Activated T-cell treated with anti-CD3 and anti-CD28 coated beads for 48 hours (primary cell): ENCODE measurements at places on chromosomes 5 and 9.

GRCh38 chr5:71839096-71839884 lies 120.2 kb downstream of the CARTPT start:
- no peak for DNase-seq

GRCh38 chr5:135944967-135945560 lies 9.7 kb downstream of the LECT2 start:
- no peak for DNase-seq

- DNase-seq, result no peak
Measured at GRCh38 chr9:114000063-114000454, 78.0 kb downstream of the AMBP start.

DNA sequence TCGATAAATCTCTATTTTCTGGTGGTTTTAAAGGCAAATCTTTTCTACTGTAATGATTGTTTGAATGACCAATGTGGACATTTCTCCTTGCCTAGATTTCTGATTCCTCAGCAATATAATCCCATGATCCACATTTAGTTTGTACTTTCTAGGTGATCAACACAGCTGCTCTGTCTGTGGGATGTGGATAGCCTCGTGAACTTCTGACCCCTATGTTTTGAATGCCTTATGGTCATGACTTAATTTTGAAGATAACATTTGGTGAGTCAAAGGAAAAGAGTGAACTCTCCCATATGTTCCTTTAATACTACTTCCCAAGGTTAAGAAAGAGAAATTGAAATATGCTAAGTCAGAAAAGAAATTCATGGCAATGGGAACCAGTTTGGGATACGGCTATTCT lies 147.5 kb downstream of the CAVIN4 start:
- no peak for DNase-seq

GRCh38 chr9:11966786-11967185 lies 726.4 kb upstream of the TYRP1 start:
- no peak for DNase-seq

DNA sequence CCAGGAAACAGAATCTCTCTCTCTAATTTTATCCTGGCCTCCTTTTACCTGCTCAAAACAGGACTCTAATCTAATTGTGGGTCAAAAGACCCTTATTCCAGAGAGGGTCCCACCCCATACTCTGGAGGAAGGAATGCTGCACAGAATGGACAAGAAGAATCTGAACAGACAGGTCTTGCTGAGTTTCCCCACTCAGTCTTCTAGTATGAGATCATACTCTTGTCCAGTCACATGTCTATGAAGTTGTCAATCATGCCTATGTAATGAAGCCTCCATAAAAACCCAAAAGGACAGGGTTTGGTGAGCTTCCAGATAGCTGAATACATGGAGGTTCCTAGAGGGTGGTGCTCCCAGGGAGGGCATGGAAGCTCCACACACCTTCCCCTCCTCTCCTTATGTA lies 123.9 kb upstream of the FER start:
- DNase-seq, result no peak

- DNase-seq, result no peak
Measured at GRCh38 chr9:87243602-87244001, 254.1 kb upstream of the DAPK1 start.

DNA sequence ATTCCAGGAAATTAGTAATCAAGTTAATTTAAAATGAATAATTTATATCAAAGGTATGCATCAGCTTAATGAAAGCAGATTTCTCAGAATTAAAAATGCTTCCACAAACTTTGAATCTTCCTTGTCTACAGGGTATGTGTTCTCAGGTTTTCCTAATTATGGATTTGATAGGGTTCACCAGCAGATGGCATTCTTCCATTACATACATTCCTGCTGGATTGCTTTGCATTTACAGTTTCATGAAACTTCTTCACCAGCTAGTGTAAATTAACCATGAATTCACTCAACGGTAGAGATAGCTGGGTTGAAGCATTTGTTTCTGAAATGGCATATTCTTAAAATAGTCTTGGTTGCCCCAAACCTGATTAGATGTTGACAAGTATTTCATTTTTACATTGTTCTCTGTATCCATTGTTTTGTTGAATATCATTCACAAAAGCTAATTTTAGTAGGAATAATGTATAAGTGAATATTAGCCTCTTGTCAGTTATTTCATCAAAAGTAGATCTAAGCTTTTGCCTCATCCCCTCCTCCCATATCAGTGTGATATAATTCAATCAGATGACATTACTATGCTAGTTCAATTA lies 68.7 kb upstream of the WDR41 start:
- no peak for DNase-seq

DNA sequence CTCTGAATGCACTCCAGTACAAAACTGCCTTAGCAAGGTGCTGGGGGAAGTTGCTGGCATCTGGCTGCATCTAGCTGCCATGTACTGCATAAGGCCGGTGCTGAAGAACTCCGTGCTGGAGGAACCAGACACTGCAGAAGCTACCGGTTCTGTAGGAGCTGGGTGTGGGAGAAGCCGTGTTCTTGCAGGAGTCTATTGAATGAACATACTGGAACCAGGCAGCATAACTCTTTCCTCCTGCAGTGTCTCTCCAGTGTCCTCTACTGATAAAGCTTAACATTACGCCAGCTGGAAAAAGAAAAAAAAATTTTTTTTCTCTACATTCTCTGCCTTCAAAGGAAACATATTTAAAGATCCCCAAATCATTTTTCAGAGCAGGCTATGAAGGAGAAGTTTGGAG lies 38.5 kb downstream of the VPS13A start:
- DNase-seq, result no peak

- DNase-seq, result no peak
Measured at GRCh38 chr9:36005891-36006290, 30.8 kb upstream of the RECK start.

DNA sequence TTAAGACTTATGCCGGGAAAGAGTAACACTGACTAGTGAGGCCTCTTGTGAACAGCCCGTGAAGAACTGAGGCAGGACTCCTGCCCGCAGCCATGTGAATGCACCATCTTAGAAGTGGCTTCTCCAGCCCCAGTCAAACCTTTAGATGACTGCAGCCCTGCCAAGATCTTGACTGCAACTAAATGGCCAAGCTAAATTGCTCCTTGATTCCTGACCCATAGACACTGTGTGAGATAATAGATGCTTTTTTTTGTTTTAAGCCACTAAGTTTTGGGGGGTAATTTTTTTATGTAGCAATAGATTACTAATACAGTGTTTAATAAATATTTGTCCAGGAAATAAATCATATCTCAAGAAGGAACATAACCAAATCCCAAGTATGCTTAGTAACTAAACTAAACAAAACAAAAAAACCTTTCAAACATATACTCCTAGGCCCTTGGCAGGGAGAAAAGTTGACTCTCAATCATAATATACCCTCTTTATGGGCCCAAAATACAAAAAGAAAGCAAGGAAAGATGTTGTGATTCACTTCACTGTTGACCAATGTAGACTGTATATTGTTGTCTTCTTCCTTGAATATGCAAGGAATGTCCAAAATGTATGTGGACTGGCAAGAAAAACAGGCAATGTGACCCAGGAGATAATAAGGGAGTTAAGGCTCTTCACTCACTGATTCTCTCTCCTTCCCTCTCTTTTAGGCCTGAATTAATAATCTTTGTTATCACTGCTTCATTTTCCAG lies 79.7 kb upstream of the ZNF366 start:
- no peak for DNase-seq

DNA sequence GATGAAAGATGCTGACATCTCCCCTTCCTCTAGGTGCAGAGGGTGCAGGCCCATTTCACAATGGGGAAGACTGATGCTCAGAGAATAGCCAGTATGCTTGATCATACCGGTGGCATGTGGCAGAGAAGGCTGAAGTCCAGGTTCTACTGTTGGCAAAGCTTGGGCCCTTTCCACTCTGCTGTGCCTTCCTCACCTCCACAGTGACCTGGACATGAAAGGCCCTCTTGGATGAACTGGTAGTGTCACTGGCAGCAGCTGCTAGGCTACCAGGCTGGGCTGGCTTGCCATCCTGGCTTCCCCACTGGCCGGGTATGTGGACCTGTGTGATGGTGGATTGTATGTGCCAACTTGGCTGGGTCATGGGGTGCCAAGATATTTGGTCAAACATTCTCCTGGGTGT lies 92.0 kb downstream of the GADD45G start:
- no peak for DNase-seq

DNA sequence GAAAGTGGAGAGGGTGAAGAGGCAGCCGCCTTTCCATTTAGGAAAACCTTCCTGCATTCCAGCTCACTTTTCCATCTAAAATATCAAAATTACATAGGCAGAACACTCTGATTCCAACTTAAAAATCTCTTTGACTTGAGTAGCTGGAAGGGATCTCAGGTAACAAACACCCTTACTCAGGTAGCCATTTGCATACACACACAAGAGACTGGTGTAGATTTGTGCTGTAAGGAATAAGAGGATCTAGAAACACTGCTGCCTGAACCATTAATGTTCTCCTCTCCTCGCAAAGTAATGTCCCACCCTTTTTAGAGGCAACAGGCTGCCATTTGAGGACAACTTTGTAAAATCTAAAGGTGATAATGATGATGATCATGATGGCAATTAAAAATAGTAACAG lies 53.5 kb downstream of the BNC2 start:
- no peak for DNase-seq

GRCh38 chr5:1351156-1351555 lies 6.3 kb upstream of the CLPTM1L start:
- no peak for DNase-seq

DNA sequence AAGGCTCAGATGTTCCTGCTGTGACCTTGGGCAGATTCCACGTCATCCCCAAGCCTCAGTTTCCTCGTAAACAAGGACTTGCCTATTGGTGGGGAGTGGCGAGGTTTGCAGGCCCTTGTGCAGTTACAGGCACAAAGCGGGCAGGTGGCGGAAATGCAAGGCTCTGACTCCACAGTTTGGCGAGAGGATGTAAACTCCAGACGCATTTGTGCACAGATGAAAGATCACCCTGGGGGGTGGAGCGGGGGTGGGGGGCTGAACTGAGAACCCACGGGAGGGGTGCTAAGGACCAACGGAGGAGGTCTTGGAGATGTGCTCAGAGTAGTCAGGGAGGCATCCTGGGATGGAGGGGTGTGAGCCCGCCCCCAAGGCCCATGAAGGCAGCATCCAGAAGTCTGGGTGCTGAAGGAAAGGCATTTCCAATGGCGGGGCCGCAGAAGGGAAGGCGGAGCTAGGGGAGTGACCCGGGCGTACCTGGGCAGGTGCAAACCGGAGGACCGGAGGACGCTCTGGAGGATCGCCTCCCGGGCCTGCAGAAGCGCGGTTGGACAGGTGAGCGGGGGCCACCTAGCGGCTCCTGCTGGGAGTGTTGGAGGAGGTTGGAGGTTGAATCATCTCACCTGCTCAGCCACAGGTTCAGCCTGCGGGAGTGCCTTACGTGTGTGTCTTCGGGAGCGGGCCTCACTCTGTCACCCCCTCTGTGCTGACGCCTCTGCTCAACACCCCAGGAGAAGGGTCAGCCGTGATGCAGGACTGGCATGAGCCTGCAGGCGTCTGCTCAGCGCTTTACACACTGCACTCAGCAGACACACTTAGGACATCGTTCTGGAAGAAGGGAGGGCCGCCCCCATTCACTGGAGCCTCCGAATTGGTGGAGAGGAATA lies 1.9 kb upstream of the FIBCD1 start:
- peak; percentile 71 for DNase-seq

DNA sequence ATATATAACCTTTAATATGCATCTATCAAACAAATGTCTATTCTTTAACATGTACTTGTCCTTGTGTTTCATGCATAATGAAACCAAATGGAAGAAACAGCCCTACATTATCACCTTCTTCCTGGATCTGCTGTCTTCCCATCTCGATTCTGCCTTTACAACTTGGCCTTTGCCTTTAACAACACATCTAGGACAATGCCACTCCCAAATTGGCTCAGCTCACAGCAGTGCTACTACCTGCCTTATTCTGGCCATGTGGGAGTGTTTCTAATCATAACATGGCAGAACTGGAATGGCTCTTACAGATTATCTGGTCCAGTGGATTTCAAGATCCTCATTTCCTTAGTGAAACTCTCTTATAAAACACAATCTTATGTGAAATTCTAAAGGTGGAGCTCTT lies 176.5 kb downstream of the CARTPT start:
- no peak for DNase-seq

DNA sequence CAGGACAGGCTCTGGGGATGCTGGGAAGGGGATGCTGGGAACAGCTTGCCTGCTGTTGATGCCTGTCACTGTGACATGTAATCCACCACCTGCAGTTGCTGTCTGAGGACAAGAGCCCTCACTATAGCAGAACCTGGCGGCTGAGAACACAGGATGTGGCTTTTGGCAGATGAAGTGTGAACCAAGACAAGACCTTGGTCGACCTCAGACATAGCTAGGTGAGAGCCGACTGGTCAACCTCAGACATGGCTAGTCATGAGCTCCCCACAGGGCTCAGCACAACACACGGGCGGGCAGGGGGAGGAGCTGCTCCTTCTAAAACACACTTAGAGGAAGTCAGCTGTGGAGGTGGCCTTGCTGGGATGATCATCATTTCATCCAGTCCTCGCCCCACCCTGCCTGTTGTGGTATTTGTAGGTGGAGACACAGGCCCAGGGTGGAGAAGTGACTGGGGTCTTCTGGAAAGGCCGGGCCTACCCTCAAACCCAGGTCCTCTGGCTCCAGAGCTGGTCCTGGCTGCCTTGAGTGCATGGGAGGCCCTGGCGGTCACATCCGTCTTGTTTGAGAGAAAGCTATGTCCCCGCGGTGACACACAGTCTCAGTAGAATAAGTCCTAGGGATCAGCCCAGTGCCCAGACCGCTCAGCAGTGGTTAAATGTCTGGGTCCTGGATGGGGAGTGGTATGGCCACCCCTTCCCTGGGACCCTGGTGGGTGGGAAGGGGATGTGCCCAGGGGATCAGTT lies 6.1 kb downstream of the SUSD3 start:
- peak; percentile 83 for DNase-seq

DNA sequence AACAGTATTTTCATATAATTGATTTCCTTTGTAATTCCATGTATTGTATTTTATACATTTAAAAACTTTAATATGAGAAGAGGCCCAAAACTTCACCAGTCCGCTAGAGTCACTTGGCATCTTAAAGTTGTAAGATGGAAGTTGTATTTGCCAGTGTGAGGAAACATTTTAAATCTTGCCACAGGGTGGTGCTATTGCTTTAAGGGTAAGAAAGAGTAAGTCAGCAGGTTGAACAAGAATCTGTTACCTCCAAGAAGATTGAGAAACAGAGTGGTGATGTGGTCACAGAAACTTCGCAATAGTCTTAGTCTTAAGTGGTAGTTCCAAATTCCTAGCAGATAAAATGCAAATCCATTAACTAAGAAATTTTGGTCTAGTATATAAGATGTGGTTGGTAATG lies 39.8 kb upstream of the RANBP6 start:
- no peak for DNase-seq

- no peak for DNase-seq
Measured at GRCh38 chr5:922436-923280, 30.0 kb downstream of the TRIP13 start.

GRCh38 chr5:143618141-143618540 lies 193.8 kb upstream of the HMHB1 start:
- no peak for DNase-seq

DNA sequence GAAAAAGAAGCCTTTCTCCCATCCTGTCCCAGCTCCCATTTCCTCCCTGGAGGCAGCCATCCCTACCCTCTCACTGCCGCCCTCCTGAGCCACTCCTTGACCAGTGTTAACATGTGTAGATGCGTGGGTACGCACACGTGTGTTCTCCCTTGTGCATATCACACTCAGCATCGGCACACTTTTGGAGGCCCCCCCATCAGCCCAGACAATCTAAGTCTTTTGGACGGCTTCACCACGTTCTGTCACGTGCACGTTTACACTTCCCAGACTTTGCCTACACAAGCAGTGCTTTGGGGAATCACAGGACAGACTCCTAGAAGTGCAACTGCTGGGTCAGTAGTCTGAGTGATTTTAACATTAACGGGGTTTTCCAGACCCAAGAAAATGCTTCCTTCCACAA lies 18.0 kb downstream of the HRH2 start:
- DNase-seq, result no peak
